NCI-H1092 treated with DMSO at 0.1 percent for 48 hours (cell line): ENCODE measurements at places on chromosomes 2 and 18.

- DNase-seq, result peak; percentile 67
Observed at GRCh38 chr2:148887350-148888002, 12.4 kb downstream of the KIF5C start.

GRCh38 chr2:46275995-46276394 lies 21.2 kb upstream of the EPAS1 start:
- DNase-seq, result no peak

- no peak for DNase-seq
Observed at GRCh38 chr2:57597940-57598339, 448.7 kb upstream of the VRK2 start.

- no peak for DNase-seq
Observed at GRCh38 chr2:195473862-195474261, 183.2 kb upstream of the SLC39A10 start.

- peak; percentile 100 for DNase-seq
Observed at GRCh38 chr18:37987901-37988300, 422.3 kb upstream of the CELF4 start.

GRCh38 chr2:132788310-132788838 lies 118.4 kb upstream of the LYPD1 start:
- no peak for DNase-seq

DNA sequence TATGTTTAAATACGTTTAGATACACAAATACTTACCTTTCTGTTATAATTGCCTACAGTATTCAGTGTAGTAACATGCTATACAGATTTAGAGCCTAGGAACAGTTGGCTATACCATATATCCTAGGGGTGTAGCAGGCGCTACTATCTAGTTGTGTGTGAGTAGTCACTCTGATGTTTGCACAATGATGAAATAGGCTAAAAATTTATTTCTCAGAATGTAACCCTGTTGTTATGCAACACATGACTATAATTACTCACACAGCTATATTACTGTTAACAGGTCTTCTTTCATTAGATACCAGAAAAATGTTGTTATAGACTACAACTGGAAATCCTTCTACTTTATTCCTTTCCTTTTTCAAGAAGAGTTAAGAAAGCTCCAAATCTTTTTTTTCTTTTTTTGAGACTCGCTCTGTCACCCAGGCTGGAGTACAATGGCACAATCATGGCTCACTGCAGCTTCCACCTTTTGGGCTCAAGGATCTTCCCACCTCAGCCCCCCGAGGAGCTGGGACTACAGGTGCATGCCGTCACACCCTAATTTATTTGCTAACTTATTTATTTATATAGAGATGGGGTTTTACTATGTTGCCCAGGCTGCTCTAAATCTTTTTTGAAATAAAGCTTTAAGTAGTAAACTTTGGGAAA lies 48.5 kb downstream of the C2orf74 start:
- no peak for DNase-seq

DNA sequence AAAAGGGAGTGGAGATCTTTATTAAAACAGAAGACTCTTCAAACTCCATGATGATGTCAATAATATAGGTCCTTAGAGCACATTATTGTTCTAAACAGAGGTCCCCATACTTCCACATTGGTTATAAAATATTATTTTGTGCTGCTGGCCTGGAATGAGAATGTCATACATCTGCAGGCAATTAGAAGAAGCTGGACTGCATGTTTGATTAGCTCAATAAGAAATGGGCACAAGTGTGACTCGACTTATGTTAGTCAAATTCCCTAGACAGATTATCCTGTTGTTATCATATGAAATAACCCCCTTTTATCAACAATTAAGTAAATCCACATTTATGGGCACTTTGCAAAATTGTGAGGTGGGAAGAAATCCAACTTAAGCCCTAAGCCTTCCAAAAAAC lies 8.8 kb downstream of the EFEMP1 start:
- DNase-seq, result no peak

DNA sequence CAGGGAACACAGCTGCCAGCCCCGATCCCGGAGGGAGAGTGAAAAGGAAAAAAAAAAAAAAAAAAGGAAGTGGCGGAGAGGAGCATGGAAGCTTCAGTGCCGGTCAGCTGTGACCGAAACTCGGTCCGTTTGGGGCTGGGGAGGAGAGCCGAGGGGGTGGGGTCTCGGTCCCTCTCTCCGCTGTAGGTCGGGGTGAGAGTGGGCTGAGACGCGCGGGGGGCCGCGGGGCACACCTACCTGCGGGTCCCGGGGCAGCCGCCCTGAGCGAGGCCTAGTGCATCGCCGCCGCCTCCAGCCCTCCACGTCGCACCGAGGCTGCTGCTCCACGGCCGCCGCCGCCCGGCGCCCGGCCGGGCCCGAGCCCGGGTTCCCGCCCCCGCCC lies 536 bp downstream of the VPS54 start:
- peak; percentile 49 for DNase-seq

GRCh38 chr2:119862127-119862889 lies 102.6 kb downstream of the PTPN4 start:
- DNase-seq, result no peak

GRCh38 chr2:237732070-237732469 lies 66.5 kb upstream of the RBM44 start:
- peak; percentile 33 for DNase-seq

DNA sequence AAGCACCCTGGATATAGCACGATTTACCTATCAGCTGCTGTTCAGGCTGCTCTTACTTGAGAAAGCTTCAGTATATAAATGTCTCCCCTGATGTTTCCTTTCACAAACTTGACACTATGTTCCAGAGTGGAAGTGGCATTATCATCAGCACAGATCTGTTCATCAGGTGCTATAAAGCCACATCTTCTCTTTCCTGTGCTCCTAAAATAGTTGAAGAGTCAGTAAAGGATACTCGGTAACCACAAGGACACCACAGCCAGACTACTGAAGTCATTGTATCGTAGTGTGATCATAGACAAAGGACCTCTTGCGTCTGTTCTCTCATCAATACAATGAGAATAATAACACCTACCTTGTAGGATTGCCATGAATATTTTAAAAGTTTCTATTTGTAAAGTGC lies 841.0 kb upstream of the CELF4 start:
- DNase-seq, result no peak

- DNase-seq, result no peak
Observed at GRCh38 chr2:55152475-55153412, 79.3 kb downstream of the CLHC1 start.

- no peak for DNase-seq
Observed at GRCh38 chr2:179593323-179593722, 268.1 kb downstream of the ZNF385B start.

DNA sequence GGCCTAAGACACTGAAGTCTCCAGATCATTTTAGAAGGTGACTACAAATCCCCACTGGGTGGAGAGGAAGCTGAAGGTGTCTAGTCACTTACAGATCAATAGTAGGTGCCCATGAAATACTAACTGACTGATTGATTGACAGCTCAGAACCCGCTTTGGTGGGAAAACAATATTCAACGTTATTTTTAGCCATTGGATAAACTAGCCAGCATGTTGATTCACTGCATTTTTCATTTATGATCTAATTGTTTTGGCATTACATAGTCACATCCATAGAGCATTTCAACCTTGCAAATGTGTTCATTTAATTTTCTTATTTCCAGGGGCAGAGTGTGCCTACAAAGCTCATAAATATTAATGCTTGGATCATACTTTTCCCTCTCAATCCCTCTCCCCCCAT lies 162.3 kb downstream of the MREG start:
- DNase-seq, result no peak

DNA sequence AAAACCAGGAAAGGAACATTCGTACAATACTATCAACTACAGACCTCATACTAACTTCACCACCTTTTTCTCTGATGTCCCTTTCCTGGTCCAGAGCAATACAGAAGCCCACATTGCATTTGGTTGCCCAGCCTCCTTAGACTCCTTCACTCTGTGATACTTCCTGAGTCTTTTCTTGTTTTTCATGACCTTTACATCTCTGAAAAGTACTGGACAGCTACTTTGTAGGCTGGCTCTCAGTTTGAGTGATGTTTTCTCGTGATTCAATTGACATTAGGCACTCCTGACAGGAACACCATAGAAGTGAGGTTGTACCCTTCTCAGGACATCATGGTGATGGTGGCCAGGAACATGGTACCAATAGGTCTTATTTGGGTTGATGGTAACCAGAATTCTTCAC lies 185.9 kb upstream of the SLC39A10 start:
- DNase-seq, result no peak

GRCh38 chr2:233115741-233116140 lies 55.6 kb downstream of the INPP5D start:
- no peak for DNase-seq

DNA sequence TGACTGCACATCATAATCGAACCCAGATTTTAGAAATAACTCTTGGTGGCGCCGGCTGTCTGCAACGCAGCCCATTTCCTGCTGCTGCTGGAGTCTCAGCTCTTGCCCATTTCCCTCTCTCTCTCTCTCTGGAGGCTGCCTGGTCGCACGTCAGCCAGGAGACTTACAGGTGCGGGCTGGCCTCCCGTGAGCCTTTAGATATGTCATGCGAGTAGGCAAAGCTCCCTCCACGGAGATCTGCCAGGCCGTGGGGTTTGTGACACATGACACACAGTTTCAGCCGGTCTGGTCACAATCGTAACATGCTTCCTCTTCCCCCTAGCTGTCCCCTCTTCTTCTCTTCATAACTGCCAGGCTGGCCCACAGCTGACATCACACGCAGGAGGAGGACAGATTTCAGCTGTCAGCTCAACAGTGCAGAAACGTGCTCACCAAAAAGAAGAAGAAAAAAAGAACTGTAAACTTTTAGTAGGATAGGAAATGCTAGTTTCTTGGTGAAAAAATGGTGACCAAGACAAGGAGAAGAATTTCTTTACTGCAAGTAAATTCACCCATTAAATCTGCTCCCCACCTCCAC lies 489.3 kb downstream of the ZNF516 start:
- peak; percentile 73 for DNase-seq

DNA sequence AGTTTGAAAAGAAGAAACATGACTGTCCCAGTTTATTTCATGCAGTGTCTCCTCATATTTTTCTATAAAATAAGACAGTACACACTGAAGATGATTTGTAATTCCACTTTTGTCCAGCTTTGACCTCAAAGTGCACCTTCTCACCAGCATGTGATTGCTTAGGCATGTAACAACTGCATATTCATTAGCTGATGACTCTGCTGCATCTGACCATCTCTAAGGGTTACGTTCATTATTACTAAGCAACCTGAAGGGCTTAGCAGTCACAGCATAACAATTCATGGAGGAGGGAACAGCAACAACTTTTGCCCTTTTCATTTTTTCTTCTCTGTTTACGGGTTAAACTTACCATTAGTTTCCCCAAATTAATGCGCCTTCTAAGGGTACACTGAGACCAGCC lies 330.6 kb upstream of the PIK3C3 start:
- no peak for DNase-seq

DNA sequence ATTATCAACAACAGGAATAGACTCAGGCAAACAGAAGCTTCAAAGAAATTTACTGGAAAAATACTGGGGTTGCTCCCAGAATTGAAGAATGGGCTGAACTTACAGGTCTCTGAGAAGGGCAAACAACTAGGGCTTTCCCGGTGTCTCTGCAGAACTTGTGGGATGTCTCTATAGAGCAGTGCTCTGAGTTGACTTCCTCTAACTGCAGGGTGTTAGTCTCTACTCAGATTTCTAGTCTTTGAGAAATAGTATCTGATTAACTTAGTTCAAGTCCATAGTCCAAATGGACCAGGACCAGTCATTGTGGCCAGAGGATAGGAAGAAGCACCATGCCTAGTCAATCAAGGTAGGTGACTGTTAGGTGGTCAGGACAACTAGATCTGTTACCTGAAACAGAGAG lies 45.8 kb downstream of the LIMS1 start:
- DNase-seq, result no peak

DNA sequence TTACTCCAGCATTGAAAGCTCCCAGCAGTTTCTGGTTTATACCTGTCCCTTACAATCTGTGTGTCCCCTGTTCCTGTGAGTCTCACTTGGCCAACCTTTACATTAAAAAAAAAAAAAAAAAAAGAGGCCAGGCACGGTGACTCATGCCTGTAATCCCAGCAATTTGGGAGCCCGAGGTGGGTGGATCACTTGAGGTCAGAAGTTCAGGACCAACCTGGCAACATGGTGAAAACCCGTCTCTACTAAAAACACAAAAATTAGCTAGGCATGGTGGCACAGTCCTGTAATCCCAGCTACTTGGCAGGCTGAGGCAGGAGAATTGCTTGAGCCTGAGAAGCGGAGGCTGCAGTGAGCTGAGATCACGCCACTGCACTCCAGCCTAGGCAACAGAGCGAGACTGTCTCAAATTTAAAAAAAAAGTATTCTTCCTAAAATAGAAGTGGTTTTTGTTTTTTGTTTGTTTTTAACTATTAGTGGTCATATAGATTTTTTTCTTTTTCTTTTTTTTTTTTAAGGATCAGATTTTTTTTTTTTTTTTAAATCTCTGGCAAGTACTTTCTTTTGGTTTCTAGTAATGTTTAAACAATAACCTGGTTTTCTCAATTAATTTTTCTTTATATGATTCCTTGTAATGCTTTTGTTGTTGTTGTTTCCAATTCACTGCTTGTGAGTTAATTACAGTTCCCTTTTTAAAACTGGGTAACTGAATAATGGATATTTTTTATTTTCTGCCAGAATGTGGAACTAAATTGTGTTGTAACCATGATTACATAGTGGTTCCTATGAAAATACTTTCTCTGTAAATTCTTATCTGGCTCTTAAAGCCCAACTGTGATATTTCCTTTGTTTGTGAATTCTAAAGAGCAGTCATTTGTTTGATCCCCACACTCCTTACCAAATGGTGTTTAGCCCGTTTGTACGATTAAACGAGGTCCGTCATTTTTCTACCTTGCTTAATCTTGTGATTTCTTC lies 116.8 kb downstream of the CTAGE1 start:
- no peak for DNase-seq

DNA sequence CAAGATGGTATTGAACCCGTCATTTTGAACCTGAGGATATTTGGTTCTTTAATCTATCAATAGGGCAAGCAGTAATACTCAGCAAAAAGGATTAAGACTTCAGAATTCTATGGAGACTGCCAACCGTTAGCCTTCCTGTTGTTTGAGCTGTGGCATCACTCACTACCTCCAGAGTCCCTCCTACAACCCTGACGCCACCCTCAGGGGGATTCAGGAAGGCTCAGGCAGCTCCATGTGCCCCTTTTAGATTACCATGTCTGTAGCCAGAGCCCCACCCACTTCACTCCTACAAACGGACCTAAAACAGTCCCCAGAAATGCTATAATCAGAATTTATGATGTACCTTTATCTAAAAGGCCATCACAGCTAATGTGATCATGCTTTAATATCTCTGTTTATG lies 172.9 kb downstream of the EPHA4 start:
- DNase-seq, result no peak

- DNase-seq, result no peak
Observed at GRCh38 chr2:150230004-150230403, 257.5 kb downstream of the RND3 start.

- no peak for DNase-seq
Observed at GRCh38 chr2:99900556-99900955, 241.8 kb downstream of the AFF3 start.

GRCh38 chr18:75544496-75544895 lies 117.0 kb upstream of the SMIM21 start:
- no peak for DNase-seq
